Peyer's patch (tissue), 4 donors: ENCODE measurements at places on chromosomes 2 and 18. TPM values are rescaled to one million over a fixed set of nuclear protein-coding genes. Genes with fewer than 3 reads are reported as not detected.

DNA sequence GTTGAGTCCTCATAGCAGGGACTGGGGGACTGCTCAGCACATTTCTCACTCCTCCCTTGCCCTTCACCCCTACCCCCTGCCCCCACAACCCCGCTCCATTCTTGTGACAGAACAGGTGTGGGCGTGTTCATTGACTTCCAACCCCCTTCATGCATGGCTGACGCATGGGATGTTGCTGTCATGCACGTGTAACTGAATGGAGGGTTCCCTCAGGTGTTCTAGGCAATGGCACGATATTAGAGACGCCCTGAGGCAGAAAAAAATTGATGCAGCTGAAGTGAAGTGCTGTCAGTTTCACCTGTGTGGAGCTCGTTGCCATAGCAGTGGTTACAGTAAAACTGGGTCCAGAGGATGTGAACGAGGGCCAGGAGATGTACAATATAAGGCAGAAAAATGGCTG lies 6.5 kb upstream of the THOC1 start:
- no peaks in the 10 kb centered on the region for H3K36me3 ChIP-seq
- no peaks in the 10 kb centered on the region for H3K4me1 ChIP-seq
- no peak overlapping the region for H3K4me3 ChIP-seq
- no peak for DNase-seq
- no peaks in the 10 kb centered on the region for H3K27me3 ChIP-seq
- H3K27ac ChIP-seq, result no peak overlapping the region

DNA sequence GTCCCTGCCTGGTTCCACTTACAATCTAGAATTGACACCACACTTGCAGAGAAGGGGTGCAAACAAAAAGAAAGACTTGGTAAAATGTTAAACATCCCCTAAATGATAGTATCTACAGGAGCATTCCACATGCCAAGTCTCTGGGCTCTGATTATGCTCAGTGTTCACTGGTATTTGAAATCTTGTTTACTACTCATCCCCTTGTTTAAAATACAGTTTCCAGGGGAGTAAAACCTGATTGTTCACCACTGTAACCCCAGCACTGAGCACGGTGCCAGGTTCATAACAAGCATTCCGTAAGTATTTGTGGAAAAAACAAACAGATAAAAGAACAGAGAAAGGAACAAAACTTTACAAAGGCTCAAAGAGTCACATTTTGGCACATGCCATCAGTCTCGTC lies 11.7 kb downstream of the EPB41L3 start:
- no peak for DNase-seq
- no peak overlapping the region for H3K27ac ChIP-seq
- H3K36me3 ChIP-seq, result no peaks in the 10 kb centered on the region
- no peaks in the 10 kb centered on the region for H3K27me3 ChIP-seq
- no peaks in the 10 kb centered on the region for H3K4me1 ChIP-seq

- H3K4me3 ChIP-seq, result no peak overlapping the region
- no peaks in the 10 kb centered on the region for H3K4me1 ChIP-seq
- H3K27me3 ChIP-seq, result no peaks in the 10 kb centered on the region
- no peak for DNase-seq
- H3K27ac ChIP-seq, result no peak overlapping the region
Measured at GRCh38 chr2:88269836-88270235, 99.7 kb downstream of the THNSL2 start.

DNA sequence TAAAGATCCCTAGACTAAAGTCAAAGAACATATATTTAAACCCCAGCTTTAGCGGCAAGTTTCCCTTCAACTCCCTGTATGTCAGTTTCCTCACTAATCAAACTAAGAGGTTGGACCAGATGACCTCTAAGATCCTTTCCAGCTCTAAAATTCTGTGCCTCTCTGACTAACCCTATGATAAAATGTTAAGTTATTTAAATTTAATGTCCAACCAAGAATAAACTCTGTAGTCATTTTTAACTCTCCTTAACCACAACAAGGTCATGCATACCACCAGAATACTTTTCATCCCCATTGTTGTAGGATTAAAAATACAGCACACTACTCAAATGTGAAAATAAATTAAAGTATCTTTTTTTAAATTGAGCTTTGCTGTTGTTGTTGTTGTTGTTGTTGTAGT lies 5.2 kb upstream of the PDE1A start:
- H3K27ac ChIP-seq, result no peak overlapping the region
- H3K4me1 ChIP-seq, result no peaks in the 10 kb centered on the region
- H3K4me3 ChIP-seq, result no peak overlapping the region
- no peak for DNase-seq

DNA sequence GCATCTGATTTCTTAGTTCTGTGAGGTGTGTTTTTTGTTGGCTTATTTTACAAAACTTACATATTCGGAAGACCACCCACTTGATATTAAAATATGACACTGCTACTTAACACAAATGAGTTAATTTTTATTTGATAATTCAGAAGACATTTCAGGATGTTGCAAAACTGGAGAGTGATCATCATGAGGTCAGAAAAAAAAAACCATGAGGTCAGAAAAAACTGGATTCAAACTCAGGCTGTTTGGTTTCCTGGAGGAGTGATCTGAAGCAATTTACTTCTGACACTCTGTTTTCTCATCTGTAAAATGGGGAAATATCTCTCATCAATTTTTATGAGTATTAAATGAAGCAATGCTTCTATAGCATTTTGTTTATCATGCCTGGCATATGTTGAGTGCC lies 1.8 kb upstream of the CCBE1 start:
- no peaks in the 10 kb centered on the region for H3K4me1 ChIP-seq
- no peaks in the 10 kb centered on the region for H3K27me3 ChIP-seq
- DNase-seq, result no peak
- no peak overlapping the region for H3K27ac ChIP-seq

Gene ABHD1
- 2.8 TPM for total RNA-seq

Gene CD8B
- 20.8 TPM for total RNA-seq
